ENCODE measurements at places on chromosomes 2 and 18.

GRCh38 chr2:102657770-102658169, 38.4 kb downstream of the SLC9A2 start:
- DNase-seq, result no peak

- DNase-seq, result no peak
These were observed 67.9 kb upstream of the TMEM200C start for GRCh38 chr18:5963267-5963666.

GRCh38 chr2:127045792-127046501, 61.0 kb downstream of the BIN1 start:
- DNase-seq, result no peak

- no peak for DNase-seq
These were observed 260.5 kb downstream of the LTBP1 start for GRCh38 chr2:33207151-33207740.

DNA sequence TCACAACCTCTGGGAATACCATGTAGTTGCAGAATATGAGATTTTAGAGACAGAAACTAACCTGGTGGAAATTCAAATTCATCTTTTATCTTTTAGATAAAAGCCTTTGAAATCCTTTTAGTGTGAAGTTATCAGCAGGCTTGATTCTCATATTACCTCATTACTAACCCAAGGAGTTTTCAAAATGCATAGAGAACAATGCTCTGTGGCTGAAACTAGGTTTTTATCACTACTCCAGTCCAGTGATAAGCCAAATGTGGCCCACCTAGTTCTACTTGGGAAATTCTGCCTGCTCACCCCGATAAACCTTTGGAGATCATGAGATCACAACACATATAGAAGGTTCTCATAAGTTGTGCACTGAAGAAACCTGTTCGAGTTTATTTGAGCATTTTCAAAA, 121.7 kb downstream of the MMADHC start:
- no peak for DNase-seq

GRCh38 chr18:22469926-22470247, 52.2 kb upstream of the CTAGE1 start:
- no peak for DNase-seq

DNA sequence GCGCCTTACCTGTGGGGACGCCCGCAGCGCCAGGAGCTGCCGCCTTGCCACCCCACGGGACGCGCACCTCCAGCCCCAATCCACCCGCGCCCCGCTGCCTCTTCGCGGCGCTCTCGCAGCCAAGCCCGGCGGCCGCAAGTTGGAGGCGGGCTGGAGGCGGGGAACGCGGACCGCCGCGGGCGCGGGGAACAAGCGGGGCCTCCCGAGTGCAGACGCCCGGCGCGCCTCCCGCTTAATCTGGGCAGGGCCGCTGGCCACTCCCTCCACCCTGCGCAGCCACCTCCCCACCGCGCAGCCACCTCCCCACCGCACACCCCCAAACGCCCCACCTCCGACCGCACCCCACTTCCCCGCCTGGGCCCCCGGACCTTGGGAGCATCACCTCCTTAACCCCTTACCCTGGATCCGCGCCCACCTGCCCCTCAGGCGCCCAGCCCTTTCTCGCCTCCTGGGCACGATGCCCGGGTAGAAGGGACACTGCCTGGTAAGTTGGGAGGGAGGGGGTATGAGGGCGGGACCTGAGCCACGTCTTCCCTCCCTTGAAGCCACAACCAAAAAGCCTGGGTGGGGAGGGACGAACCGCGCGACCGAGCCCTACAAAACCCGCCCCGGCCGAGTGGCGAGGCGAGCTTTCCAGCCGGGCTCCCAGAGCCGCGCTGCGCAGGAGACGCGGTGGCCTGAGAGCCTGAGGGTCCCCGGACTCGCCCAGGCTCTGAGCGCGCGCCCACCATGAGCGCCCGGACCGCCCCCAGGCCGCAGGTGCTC, at the start of the genes COL4A3 and COL4A4:
Gene COL4A3, plus strand, starts transcription at position 627 of the 765 bp plus-strand sequence. Its CDS starts 103 bp downstream, at position 730.
Gene COL4A4, minus strand, starts transcription at position 208 of the 765 bp plus-strand sequence. CDS start 16,722 bp downstream, outside the sequence.
- DNase-seq, result no peak

- no peak for DNase-seq
These were observed 68.2 kb downstream of the CALCRL start for GRCh38 chr2:187379869-187380268.

- DNase-seq, result no peak
These were observed 502.0 kb downstream of the EPHA4 start for GRCh38 chr2:221070106-221070505.

DNA sequence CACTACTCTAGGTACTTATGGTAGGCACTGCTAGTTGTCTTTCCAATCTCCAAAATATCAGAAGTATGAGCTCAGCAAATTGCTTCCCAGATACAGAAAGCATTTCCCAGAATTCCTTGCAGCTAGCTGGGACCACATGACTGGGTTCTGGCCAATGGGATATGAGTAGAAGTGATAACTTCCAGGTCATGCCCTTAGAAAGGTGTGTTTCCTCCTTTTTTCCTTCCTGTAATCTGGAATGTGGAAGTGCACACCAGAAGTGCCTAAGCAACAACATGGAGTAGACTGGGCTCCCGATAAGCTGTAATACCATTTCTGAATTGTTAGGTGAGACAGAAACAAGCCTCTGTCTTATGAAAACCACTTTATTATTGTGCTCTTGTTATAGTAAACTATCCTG, 279.8 kb downstream of the ZNF385B start:
- DNase-seq, result no peak

- DNase-seq, result no peak
These were observed 12.0 kb downstream of the NDUFAF7 start for GRCh38 chr2:37243435-37243834.

- no peak for DNase-seq
These were observed 69.5 kb downstream of the MYOM1 start for GRCh38 chr18:3150274-3150673.

DNA sequence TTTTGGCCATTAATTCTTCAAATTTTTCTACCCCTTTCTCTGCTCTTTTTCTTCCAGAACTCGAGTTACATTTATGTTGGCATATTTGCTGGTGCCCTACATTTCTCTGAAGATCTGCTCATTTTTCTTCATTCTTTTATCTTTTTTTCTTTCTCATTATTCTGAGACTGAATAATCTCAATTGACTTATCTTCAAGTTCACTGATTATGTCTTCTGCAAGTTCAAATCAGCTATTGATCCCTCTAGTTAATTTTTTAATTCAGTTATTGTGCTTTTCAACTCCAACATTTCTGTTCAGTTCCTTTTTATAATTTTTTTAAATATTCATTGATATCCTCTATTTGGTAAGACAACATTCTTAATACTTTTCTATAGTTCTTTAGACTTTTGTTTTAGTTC, 3.2 kb downstream of the CFAP210 start:
- DNase-seq, result no peak

DNA sequence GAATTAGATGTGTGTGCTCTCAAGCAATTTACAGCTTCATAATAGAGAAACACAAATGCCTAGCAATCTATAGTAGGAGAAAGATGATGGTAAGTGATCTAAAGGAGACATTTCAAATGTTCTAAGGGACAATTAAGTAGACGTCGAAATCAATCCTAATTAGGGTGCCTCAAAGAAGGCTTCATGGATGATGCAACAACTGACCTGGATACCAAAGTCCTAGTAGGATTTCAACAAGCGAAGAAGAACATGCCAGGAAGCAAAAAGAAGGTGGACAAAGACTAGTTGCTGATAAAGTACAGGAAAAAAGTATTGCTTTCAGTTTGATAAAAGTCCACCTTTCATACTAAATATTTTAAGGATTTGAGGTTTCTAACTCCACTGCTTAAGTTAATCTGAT, 12.5 kb downstream of the FIGN start:
- DNase-seq, result no peak

DNA sequence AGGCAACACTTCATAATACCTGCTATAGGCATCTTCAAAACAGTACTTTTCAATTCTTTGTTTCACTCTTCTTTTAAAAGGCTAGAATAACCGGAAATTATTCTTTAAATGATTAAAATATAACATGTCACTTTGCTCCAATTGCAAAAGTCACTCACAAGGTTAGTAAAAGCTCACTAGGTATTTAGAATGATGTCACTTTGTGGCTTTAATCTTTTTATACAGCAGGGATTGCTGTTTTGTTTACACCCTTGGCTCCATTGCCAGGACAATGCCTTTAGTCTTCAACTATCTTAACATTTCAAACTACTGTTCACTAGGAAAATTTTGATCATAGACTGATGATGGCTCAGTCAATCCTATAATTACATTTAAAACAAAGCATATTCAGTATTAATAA, 157.1 kb downstream of the BAZ2B start:
- no peak for DNase-seq

DNA sequence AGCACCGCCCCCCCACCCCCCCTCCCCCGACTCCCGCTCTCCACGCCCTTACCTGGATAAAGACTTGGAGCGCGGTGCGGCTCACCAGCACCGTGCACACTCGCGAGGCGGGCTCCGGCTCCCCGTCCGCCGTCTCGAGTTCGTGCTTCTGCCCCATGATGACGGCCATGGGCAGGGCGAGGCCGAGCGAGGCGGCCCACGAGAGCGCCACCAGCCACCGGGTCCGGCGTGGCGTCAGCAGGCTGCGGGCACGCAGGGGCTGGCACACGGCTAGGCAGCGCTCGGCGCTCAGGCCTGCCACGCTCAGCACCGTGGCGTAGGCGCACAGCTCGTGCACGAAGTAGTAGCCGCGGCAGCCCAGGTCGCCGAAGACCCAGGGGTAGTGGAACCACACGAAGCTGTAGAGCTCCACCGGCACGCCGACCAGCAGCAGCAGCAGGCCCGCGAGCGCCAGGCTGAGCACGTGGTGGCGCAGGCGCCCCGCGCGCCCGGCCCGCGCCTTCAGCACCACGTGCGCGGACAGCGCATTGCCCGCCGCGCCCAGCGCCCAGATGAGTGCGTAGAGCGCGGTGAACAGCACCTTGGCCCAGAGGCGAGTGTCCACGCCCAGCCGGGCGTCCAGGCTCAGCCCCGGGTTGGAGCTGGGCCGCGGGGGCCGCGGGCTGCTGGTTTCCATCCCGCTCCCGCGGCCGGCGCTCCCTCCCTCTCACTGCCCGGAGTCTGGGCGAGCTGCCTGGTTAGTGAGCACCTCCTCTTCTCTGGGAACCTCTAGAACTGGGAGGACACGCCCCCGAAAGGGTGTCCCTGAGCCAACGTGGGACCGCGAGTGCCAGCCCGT, at the start of gene NTSR2:
Gene NTSR2, minus strand, starts transcription at position 742 of the 838 bp plus-strand sequence. Its CDS starts 66 bp downstream, at position 676.
- no peak for DNase-seq

DNA sequence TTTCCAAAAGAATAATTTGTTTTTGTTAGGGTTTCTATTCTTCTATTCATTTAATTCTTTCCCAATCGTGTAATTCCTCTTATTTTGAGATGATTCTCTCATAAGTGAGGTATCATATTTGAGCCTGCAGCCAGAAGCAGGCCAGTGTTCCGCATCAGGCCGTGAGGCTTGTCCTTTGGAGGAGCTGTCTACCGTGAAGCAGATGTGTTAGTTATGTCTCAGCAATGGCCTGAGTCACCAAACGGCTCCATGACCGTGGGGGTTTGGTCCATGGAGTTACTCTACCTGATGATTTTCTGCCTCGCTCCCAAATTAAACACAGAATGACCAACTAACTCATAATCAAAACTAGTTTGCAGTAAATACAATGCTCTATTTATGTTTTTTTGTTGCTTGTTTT, 64.2 kb upstream of the TMEM87B start:
- no peak for DNase-seq

- DNase-seq, result no peak
These were observed 869.1 kb downstream of the CNTNAP5 start for GRCh38 chr2:124894199-124894598.

DNA sequence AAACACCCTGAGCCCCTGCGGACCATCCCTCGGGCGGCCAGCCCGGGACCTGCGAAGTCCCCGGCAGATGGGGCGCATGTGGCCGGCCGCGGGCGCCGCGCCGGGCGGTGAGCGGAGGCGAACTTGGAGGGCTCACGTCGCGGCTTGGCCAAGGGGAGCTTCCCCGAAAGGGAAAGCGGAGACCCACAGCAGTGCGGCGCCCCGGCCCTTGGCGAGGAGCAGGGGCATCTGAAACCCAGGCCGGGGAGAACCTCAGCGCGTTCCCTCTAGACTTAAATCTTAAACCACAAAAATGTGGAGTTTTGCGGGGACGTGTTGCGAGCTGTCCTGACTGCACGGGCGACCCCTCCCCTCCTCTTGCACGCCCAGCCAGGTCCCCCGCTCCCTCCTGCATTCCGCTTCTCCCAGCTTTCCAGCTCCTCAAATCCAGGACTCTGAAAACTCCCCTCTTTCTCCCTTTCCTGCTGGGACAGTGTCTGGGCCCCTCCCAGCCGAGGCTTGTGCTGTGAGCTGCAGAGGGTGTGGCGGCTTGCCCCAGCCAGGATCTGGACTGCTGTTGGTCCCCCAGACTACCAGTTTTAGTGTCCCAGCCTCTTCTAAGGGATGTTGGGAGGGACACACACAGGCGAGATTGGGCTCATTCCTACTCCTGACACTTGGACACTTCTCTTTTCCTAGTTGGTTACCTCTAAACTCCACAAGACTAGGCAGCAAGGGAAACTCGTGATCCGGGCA, 1.3 kb downstream of the FMNL2 start:
- no peak for DNase-seq

- no peak for DNase-seq
These were observed 87.8 kb upstream of the RNU4ATAC start for GRCh38 chr2:121442889-121443288.

DNA sequence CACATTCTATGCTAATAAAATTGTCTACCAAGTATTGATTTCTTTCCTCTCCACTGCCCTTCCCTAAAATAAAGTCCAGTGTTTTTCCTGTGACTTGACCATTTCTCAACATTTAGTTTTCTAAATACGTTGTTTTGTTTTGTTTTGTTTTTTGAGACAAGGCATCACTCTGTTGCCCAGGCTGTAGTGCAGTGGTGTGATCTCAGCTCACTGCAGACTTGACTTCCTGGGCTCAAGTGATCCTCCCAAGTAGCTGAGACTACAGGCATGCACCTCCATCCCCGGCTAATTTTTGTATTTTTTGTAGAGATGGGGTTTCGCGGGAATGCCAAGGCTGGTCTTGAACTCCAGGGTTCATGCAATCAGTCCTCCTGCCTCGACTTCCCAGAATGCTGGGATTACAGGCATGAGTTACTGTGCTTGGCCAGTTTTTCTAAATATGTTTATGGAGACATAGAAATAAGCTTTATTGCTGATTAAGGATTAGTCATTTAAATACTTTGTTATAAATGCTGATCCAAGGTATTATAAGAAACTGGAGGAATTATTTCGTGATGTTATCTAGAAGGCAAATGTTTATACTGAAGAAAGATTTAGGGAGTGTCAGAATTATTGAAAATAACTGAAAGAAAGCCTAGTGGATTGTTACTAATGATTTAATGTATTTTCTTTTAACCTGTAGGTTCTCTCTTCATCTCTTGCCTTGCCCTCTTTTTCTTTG, 5.7 kb upstream of the HTR2B start:
- no peak for DNase-seq

- DNase-seq, result no peak
These were observed 210.0 kb upstream of the ZNF521 start for GRCh38 chr18:25561918-25562317.

DNA sequence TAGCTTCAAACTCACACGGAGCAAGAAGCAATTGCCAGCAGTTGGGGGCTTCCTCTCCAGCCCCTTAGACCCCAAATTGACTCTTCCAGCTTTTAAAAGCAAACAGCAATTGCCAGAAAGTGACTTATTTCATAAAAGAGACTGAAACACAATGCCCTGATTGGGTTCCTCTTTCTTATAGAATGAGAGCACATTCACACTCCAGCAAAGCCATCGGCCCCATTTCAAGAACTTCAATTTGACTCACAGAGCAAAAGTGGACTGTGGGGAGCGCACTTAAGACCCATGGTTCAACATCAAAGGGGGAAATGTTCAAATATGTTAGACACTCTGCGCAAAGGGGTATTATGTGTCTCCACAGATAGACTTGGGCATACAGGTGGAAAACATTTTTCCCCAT, 484.7 kb downstream of the BCL11A start:
- DNase-seq, result no peak
